ENCODE measurements at places on chromosomes 7 and 10.

- no peak for DNase-seq
These were observed 69.3 kb upstream of the PRR15 start for GRCh38 chr7:29494350-29494749.

DNA sequence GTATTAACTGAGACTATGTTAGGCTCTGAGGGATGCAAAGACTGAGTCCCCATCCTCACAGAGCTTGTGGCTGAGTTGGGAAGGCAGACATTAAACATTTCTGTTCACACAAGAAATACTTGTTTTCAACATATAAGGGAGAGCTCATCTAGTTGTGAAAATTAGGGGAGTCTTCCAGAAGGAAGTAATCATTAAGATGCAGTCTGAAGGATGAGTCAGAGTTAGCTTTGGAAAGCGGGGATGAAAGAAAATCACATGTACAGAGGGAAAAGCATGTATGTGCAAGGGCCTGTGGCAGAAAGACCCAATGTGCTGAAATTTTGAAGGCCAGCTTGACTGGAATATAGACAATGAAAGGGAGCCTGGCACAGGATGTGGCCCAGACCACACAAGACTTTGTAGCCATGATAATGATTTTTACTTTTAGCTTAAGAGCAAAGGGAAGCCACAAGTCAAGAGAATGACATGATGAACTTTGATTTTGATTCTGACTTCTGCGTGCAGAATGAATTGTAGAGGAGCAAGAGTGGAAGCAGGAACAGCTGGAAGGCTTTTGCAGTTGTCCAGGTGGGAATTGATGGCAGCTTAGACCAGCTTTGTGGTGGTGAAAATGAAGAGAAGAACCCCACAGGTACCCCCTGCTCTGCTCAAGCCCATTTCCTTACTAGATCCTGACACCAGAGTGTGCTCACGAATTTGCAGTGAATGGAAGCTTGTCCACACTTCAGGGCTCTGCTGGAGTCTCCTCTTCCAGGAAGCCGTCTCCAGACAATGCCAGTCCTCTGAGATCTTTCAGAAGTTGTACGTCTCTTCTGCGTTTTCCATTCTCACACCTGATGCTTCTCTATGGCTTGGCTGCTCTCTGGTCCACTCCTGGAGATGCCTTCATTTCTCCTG, 115.6 kb downstream of the ATXN7L1 start:
- no peak for DNase-seq

GRCh38 chr10:119208553-119208940, 1.2 kb downstream of the GRK5 start:
- no peak for DNase-seq

DNA sequence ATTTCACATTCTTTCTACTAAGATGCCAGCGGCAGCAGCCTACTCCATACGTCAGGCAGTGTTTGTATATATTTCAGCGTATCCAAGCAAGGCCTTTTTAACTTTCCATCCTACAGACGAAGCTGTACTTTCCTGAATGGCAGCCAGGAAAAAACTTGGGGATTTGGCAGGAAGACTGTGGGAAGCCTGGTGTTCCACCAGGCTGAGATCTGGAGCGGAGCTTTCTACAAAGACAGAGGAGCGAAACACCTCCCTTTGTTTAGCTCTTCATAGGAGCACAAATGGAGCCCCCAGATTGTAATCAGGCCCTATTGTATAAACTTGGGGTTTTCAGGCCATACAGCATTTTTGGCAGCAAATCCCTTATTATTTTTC, 143.8 kb downstream of the TES start:
- DNase-seq: no peak

- no peak for DNase-seq
These were observed 15.6 kb downstream of the GRK5 start for GRCh38 chr10:119222966-119223386.

GRCh38 chr7:40310258-40310657, 175.5 kb downstream of the SUGCT start:
- no peak for DNase-seq

- DNase-seq: no peak
These were observed 8.6 kb upstream of the MNX1 start for GRCh38 chr7:157018997-157019608.

GRCh38 chr7:83519240-83519639, 129.7 kb downstream of the SEMA3E start:
- DNase-seq: no peak

DNA sequence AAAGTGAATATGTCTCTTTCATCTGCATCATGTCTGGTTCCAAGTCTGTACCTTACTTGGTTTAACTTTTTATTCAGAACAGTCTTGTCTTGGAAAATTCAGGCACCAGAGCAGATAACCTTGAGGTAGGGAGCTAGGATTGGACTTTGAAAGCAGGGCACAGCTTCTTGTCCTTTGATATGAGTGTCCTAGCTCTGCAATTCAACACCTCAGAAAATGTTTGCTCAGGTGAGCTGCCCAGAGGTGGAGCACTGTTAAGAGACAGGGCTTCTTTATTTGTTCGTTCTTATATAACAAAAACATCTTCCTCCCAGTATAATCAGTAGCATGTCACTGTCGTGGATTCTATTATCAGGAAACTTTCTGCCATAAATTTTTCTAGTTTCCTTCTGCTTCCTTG, 118.3 kb downstream of the LRRC4 start:
- no peak for DNase-seq

DNA sequence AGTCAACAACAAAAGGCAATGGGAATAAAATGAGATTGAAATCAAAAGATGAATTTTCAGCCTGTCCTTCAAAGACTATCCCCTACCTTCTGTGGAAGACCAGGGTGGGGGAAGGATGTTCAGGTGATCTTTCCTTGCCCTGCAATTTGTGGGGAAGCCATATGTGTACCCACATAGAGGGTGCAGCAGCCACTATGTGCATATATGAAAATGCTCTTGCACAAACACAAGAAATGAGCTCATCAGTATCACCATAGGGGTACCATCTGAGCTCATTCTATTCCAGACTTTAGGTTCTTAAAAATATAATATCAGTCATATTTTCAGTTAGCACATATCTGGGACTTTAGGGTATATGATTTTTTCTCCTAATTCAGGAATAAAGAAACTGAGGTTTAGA, 17.7 kb downstream of the GIMAP5 start:
- peak; percentile 18 for DNase-seq

- no peak for DNase-seq
These were observed 192.1 kb downstream of the WDR11 start for GRCh38 chr10:121043124-121043849.

DNA sequence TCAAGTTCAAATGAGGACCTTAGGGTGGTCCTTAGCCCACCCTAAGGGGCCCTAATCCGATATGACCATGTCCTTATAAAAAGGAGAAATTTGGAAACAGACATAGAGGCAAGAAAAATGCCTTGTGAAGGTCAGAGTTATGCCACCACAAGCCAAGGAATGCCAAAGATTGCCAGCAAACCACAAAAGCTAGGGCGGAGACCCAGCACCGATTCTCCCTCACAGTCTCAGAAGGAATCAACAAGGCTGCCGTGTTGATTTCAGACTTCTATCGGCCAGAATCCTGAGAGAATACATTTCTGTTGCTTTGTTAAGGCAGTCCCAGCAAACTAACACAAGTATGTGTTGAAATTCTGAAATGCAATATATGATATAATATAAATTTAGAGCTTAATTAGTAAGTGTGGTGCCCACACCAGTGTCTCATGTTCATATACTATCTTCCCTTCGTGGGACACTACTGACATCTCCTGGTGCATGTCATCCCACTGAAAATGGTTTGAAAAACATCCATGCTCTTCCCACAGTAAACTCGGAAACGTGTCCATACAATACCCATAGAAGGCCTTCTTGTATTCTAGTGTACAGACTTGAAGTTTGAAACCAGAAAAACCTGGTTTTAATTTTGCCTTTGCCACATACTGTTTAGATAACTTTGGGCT, 349.0 kb downstream of the TNS3 start:
- DNase-seq: no peak

- no peak for DNase-seq
These were observed 48.9 kb downstream of the SNX10 start for GRCh38 chr7:26340476-26341018.

DNA sequence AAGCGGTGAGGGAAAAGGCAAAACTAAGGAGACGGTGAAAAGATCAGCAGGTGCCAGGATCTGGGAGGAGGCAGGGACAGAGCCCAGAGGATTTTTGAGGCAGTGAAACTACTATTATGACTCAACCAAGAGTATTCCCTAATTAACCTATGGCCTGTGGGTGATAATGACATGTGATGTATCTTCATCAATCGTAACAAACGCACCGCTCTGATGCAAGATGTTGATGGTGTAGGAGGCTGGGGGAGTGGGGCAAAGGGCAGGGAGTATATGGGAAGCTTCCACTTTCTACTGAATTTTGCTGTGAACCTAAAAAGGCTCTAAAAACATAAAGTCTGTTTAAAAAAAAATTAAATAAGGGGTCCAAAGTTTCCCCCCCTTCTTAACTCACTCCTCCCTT, 25.5 kb upstream of the EZH2 start:
- DNase-seq: peak; percentile 13

DNA sequence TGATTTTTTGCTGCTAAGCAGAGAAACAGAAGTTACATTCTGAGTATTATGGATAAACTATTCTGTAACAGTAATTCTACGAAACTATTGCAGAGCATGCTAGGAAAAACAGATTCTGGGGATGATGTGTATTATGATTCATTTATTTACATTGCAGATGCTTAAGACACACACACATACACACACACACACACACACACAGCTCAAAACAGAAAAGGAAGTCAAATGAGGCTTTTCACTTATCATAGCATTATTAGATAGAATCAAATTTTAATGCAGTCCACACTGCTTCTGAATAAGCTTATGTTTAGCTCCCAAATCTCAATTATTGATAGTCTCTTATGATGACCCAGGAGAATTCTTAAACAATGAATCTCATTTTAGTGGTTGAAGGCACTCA, 307.2 kb downstream of the HGF start:
- no peak for DNase-seq

- DNase-seq: no peak
These were observed 243.8 kb upstream of the ETV1 start for GRCh38 chr7:14233076-14233867.

Measured in MV-4-11 (cell line).